ENCODE measurements at places on chromosomes 12 and 14.

DNA sequence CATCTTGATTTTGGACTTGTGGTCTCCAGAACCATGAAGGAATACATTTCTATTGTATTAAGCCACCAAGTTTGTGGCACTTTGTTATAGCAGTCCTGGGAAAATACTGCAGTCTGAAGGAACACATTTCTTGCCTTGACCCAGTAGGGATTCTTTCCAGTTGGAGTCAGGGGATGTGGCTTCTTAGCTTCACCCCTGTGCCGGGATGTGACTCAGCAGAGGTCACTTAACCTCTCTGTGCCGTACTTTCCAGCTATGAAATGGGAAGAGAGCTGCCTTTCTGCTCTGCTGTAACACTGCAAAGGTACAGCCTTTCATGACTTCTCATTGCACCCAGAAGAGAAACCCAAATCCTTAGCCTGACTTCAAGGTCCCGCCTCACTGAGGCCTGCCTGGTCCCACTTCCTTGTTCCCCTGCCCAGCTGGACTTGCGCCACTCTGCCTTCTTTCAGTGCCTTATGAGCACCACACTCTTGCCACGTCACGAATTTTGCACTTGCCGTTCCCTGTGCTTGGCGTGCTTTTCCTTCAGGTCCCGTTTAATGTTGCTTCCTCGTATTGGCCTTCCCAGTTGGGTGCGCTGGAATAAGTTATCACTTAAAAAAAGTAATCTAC, 24.2 kb downstream of the CHST11 start:
- DNase-seq: no peak

GRCh38 chr14:77201696-77202095, 20.1 kb downstream of the TMEM63C start:
- no peak for DNase-seq

- DNase-seq: no peak
Observed at GRCh38 chr12:111434680-111435338, 29.1 kb downstream of the SH2B3 start.

DNA sequence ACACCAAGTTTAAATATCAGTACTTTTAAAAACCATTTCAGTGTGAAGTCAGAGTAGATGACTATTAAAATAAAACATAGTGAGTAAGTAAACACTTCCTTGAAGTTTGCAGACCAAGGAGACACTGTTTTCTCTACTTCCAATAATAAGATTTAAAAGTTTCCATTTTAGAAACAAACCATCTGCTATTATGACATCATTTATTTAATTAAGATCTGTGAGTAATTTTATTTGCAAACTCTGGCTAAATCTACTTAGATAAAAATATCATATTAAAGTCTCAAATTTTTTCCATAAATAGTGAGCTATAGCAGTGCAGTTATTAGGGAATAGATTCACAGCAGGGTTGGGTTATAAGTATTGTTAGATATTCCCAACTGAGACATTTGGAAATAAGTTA, 1267.0 kb upstream of the FLRT2 start:
- no peak for DNase-seq

- DNase-seq: no peak
Observed at GRCh38 chr12:5273709-5274108, 158.2 kb upstream of the NTF3 start.
